Testis (tissue), 5 donors: ENCODE measurements at places on chromosomes 4 and X.

DNA sequence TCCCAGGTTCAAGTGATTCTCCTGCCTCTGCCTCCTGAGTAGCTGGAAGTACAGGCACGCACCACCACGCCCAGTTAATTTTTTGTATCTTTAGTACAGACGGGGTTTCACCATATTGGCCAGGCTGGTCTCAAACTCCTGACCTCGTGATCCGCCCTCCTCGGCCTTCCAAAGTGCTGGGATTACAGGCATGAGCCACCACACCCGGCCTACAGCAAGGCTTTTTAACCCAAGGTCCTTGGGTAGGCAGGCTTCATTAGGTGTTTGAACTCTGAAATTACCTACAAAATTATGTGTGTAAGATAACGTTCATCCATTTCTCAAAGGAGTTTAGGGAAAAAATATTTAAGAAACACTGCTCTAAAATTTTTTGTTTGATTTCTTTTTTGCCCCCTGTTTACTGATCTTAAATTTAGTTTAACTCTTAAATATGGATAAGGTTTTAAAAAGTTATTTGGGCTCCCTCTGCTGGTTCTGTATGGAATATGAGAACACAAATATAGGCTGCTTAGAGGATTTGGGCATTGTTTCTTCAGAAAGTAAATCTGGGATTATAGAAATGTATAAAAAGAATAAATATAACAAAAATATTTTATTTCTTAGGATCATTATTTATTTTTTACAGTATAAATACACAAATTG lies 92.8 kb downstream of the CBR4 start:
- no peak for DNase-seq

GRCh38 chr4:123603165-123603564 lies 206.6 kb downstream of the SPRY1 start:
- DNase-seq = no peak

DNA sequence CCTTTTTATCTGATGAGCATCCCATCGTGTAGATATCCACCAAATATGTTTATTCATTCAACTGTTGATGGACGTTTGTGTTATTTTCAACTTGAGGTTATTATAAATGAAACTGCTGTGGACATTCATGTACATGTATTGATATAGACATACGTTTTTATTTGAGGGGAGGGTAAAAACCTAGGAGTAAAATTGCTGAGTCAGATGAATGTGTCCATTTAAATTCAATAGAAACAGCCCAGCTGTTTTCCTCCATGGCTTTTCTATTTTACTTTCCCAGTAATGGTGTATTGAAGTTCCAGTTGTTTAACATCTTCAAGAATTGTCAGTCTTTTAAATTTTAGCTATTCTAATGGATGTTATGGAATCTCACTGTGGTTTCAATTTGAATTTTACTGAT lies 348.7 kb upstream of the GALNTL6 start:
- no peak for DNase-seq

DNA sequence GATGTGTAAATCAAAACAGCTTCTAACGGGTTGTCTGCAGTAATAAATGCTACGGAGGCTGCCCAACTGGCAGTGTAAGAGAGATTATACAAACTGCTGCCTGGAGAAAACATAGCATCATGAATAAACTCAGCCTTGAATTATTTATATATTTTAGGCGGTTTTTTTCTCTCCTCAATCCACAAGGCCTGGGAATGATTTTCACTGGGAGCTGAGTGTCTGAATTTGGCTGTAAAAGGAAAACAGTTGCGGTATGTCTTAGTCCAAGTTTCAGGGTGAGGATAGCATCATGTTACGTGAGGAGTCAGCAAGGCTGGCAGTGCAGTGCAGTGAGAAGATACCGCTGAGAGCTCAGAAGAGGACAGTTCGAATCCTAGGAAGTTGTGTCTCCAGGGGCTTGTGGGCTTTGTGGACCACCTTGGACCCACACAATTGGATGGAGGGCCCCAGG lies 291.5 kb upstream of the BOD1L1 start:
- no peak for DNase-seq

- DNase-seq = no peak
Measured at GRCh38 chrX:85052636-85053343, 49.1 kb downstream of the APOOL start.

DNA sequence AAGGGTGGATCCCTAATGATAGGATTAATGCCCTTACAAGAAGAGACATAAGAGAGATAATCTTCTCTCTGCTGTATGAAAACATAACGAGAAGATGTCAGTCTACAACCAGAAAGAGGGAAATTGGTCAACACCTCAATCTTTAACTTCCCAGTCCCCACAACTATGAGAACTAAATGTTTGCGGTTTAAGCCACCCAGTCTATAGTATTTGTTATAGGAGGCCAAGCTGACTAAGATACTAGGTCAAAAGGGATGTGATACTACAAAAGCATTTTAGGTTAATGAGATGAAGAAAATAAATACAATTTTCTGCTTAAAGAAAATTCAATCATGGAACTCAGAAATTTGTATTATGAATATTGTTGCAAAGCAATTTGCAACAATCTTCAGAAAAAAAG lies 55.4 kb upstream of the LHFPL1 start:
- no peak for DNase-seq

- DNase-seq = no peak
Measured at GRCh38 chr4:177235026-177235425, 74.6 kb upstream of the NEIL3 start.

GRCh38 chrX:154021131-154021611 lies 1.5 kb upstream of the IRAK1 start:
- DNase-seq = no peak

- DNase-seq = no peak
Measured at GRCh38 chr4:19739101-19739651, 512.5 kb upstream of the SLIT2 start.

- no peak for DNase-seq
Measured at GRCh38 chr4:2075171-2075986, 16.3 kb downstream of the NAT8L start.

DNA sequence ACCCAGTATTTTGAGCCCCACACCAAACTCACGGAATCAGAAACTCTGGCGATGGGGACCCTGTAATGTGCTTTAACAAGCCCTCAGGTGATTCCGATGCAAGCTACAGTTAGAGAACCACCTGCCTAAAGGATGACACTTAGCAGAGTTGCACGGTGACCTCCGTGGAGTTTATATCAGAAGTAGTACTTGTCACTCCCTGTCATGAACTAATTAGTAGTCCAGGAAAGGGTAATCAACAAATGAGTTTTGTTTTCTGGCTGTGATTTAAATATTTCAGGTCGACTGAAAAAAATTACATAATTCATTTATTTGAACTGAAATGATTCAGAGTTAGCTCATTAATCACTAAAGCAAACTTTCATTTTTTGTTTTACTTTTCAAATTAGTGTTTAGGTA lies 56.4 kb downstream of the TMA16 start:
- no peak for DNase-seq

DNA sequence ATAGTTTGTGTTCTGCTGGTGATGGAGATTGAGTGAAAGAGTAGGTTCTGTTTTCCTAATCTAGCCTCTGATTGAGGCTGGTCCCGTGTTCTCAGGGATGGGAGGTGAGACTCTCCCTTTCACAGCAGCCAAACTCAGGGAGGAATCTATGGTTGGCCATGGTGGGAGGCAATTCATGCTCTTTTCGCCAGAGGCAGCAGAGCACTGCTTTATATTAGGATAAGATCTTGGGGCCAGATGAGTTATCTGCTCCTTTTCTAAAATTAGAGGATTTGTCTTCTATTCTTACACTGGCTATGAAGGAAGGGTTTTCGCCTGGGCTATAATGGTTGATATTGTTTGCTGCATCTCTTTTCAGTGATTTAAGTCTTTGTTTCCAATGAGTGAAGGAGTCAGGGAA lies 63.9 kb upstream of the NLGN4X start:
- DNase-seq = no peak

GRCh38 chrX:3307881-3308280 lies 38.6 kb downstream of the MXRA5 start:
- DNase-seq = no peak

GRCh38 chrX:72715546-72715945 lies 1.4 kb upstream of the PHKA1 start:
- DNase-seq = no peak

DNA sequence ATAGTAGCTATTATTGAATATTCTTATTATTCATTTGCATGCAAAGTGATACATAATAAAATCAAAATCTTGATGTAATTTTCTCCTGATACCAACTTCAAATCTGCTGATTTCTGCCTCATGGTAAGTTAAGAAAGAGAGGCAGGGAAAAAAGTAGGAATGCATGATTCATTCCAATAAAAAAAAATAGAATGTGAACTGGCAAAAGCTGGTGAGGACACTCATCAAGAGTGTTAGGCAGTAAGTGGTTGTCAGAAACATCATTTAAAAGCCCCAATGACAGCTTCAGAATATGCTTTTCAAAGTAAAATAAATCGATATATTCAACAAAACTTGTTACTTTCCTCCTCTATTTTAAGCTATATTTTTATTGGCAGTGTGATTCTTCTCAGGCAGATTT lies 979.1 kb downstream of the TECRL start:
- no peak for DNase-seq

GRCh38 chr4:127844601-127845116 lies 36.0 kb upstream of the PLK4 start:
- DNase-seq = no peak

DNA sequence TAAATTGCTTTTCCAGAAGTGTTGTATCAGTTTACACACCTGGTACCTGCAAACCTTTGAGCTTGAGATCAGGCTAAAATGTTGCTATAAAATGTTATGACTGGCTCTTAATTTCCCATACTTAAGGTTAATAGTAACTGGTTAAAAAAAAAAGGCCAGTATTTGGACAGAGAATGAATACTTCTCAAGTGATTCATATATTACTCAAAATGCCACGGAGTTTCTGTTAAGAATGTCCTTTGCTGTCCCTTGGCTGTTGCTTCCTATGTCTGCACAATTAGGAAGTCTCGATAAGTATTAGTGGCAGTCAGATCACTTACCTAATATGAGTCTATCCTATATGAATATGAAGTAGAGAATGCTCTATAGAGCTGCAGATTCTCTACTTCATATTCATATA lies 232.2 kb upstream of the IGFBP7 start:
- DNase-seq = no peak
